Vagina (tissue), 2 donors: ENCODE measurements at places on chromosomes 1 and 21.

GRCh38 chr1:224707843-224708725, 92.0 kb downstream of the CNIH3 start:
- DNase-seq = no peak

DNA sequence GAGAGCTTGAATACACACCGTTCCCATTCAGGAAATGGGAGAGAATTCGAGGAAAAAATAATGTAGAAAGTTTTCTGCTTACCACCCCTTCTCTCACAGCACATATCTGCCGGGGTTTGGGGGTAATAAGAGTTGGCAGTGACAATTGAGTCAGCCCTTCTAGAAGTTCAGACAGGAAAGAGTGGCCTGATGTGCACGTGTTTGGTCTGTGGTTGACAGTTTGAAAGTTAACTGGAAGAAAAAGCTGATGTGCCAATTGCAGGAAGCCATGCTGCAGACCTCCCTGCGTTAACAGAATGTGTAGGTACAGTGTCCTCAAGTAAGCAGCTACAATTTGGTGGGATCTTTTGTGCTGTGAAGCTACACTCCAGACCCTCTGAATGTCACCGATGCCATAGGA, 50.9 kb downstream of the DHX9 start:
- DNase-seq = no peak

DNA sequence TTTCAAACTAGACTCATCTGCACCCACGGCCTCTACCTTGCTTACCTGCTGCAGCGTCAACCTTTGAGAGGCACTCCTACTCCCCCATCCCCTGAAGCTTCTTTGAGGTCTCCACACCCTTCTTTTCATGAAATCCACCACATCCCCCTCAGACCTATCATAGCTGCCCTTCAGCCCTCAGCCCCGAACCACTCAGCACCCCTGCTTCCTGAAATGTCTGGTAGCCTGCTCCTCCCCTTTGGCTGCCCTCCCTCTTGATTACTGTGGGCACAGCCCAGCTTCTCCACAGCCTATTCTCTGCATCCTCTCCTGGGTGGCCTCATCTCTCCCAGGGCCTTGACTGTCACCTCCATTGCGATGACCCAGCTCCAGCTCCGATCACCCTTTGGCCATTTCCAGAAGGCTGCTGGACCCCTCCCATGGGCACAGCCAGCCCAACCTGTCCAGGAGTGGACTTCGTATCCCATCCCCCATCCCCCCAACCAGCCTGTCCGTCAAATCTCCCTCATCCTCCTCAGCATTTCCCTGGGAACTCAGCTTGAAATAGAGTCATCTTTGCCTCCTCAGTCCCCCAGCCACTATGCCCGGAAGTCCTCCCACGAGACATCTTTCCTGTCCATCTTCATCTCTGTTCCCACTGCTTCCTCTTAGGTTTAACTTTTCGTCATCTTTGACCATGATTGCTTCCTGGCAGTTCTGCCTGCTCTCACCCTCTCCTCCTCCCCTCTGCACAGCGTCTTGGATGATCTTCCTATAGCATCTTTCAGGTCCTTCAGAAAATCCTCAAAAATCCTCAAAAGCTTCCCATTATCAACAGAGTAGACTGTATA, 6.1 kb upstream of the ADORA1 start:
- no peak for DNase-seq

DNA sequence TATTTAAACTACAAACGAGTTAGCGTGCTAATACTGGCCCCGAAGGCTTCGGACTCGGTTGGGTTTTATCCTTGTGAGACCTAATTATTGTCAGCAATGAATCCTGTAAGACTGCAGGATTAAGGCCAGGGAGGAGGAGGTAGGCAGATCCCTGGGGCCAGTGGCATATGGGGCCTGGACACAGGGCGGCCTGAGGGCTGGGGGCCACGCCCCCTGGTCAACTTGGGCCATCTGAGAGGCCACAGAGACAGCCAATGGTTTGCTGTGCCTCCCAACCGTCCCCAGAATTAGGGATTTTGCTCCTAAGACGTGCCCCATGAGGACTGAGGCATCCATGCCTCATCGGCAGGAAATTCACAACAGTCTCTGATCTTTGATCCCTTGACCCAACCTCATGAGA, 31.1 kb upstream of the DISP3 start:
- no peak for DNase-seq

DNA sequence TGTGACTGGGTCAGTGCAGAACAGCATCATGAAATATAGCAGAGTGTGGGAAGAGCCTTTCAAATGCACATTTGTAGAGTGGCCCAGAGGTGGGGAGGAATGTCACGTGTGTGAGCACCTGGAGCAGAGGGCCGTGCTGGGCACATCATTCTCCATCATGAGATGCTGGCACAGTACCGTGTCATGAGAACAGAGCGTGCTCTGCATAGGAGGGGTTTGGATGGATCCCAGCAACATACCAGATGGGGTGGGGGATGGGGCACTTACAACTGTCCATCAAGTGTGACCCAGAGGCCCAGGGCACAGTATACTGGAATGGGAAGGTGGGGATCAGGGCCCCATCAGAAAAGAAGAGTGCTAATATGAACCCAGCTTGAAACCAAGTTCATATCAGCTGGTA, 182.0 kb downstream of the LMX1A start:
- no peak for DNase-seq

GRCh38 chr1:29845910-29846309, 609.6 kb downstream of the PTPRU start:
- no peak for DNase-seq

DNA sequence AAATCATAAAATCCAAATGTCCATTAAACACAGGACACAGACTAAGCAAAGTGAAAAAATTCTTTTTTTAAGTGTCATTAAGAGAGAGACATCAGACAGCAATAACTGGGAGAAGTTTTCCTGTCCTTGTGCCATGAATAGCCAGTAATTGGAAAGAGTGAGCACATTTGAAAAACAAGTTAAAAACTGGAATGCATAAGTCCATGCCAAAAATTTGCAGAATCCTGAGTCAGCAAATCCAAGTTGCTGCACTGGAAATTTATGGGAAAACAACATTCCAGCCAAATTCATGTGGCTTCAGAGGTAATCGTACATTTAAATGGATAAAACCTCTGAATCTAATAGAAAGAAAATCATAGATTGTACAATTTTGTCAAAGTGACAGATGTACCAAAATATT, 291.4 kb downstream of the LRRC40 start:
- no peak for DNase-seq

GRCh38 chr1:38291906-38292521, 245.4 kb upstream of the POU3F1 start:
- no peak for DNase-seq

- DNase-seq = no peak
These were observed 44.3 kb downstream of the TPR start for GRCh38 chr1:186330758-186331157.

DNA sequence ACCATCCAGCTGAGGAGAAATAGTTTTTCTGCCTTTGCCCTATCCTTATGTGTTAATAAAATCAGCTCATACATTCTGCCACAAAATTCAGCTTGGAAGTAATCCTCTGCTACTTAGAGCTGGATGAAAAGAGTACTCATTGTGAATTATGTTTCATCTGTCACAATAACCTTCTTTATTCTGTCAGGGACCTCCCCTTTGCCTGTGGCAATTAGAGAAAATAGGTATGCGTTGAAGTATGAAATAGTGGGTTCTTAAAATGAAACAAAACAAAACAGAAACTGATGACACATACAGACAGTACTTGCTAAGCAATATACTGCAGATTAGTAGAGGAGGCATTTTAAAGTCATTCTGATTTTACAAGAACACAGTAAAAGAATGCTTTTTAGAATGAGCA, 578.5 kb downstream of the USP25 start:
- no peak for DNase-seq

- no peak for DNase-seq
These were observed 104.8 kb upstream of the COG2 start for GRCh38 chr1:230537456-230537855.

DNA sequence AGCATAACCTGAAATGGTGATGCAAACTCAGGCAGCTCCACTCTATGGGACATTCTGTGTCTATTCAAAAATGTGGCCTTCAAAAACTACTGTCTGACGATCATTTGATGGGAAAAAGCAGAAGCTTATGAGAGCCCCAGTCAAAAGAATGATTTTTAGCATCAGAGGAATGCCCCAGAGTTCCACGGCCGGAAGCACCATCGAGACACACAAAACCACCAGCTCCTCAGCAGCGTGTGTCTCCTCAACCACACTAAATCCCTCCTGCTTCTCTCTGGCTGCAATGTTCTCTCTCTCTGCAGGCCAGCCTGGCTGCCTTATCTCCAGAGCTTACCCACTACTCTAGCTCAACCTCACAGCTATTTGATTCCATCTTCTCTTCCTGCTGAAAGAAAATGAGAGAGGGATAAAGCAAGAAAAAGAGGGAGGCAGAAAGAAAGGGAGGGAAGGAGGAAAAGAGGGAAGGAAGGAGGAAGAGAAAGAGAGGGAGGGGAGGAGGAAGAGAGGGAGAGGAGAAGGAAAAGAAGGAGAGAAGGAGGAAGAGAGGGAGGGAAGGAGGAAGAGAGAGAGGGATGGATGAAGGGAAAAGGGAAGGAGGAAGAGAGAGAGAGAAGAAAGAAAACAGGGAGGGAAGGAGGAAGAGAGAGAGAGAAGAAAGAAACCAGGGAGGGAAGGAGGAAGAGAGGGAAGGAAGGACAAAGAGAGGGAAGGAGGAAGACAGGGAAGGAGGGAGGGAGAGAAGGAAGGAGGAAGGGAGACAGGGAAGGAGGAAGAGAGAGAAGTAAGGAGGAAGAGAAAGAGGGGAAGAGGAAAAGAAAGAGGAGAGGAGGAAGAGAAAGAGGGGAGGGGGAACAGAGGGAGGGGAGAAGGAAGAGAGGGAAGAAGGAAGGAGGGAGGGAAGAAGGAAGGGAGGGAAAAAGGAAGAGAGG, 33.5 kb upstream of the LAPTM5 start:
- no peak for DNase-seq

DNA sequence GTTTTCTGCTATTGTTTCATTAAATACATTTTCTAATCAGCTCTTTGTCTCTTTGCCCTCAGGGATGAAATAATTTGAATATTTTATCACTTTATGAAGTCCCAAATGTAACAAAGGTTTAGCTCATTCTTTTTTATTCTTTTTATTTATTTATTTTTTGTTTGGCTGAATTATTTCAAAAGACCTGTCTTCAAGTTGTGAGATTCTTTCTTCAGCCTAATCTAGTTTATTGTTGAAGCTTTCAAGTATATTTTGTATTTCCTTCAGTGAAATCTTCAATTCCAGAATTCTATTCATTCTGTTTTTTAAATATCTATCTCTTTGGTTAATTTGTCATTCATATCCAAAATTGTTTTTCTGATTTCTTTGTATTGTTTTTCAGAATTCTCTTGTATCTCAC, 10.8 kb downstream of the LY9 start:
- no peak for DNase-seq

DNA sequence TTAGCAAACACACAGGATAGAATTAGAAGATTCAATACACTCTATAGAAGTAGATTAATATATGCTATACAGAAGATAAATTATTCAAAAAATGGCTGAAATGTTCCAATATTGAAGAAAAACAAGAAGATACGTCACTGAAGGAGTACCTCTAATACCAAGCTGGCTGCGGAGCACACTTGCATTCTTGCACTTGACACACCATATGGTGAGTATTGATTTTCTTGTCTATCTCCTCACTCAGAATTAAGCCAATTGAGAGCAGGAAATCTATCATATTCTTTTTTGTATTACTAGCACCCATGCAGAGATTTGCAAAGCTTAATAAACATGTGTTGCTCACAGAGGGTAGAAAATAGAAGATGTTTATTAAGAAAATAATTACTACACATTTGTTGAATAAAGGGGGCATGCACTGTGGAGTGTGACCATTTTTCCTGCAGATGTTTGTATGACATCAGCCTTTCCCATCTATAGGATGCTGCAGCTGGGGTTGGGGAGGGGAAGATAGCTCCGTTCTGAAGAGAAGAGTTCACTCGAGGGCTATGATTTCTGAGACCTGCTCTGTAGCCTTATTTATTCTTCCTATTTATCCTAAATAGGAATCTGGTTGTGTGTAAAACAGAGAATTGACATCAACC, 318.1 kb downstream of the HHIPL2 start:
- DNase-seq = no peak

- no peak for DNase-seq
These were observed 26.4 kb upstream of the PPP1R15B start for GRCh38 chr1:204437796-204438570.

DNA sequence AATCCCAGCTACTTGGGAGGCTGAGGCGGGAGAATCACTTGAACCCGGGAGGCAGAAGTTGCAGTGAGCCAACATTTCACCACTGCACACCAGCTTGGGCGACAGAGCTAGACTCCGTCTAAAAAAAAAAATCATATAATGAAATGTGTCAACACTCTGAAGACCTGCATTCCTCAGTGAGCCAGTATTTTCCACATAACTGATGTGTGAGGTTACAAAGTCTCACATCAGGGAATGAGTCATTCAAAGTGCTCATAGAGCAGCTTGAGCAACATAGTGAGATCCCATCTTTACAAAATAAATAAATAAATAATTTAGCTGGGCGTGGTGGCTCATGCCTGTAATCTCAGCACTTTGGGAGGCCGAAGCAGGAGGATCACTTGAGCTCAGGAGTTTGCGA, 65.5 kb downstream of the CASZ1 start:
- no peak for DNase-seq

- no peak for DNase-seq
These were observed 87.2 kb downstream of the TGFBR3 start for GRCh38 chr1:91798740-91799139.

- no peak for DNase-seq
These were observed 32.0 kb downstream of the ZBTB17 start for GRCh38 chr1:15943992-15944307.

GRCh38 chr21:45970674-45971615, 10.6 kb upstream of the COL6A1 start:
- no peak for DNase-seq

DNA sequence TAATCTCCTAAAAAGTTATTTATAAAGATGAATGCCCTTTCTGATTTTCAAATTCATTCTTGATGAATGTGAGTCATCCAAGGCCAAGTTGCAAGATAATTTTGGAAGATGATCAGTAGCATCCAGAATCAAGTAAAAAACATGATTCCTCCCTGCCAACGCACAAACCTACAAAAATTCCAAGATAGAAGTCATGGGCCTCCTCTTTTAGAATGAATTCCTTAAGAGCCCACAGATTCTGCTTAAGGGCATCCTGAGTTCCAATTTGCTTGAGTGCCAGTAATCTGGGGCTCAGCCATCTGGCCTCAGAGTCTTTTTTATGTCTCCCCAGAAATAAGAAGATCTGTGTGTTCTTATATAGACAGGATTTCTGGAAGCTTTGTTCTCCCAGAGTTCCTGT, 23.2 kb upstream of the SPATA6 start:
- DNase-seq = no peak

- no peak for DNase-seq
These were observed 346.9 kb upstream of the DAB1 start for GRCh38 chr1:57770772-57771171.

- DNase-seq = no peak
These were observed 6.3 kb upstream of the CD247 start for GRCh38 chr1:167524651-167525050.
